Stimulated activated CD8-positive, alpha-beta memory T cell treated with anti-CD3 and anti-CD28 coated beads, Interleukin-7, amount 100 ng/mL, for 24 hours (primary cell): ENCODE measurements at places on chromosomes 2 and 18.

- DNase-seq = no peak
These were observed 16.5 kb downstream of the ARL4C start for GRCh38 chr2:234480337-234480736.

GRCh38 chr2:207264310-207264709 lies 98.6 kb upstream of the KLF7 start:
- no peak for DNase-seq

DNA sequence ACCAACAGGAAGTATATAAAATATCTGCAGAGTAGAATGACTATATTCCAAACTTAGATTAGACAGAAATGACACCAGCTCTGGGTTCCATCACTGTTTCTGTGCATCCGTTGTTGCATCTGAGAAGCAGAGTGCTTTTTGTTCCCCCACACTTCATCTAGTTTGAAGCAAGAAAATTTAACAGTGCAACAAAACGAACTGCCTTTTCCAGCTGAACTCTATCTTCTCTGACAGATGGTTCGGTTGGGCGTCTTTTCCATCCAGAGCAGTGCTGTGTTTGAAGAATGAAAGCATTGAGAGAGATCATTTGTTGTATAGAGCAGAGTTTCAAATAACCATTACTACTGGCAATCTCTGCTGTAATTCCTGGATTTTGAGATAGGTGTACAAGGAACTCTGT lies 757.5 kb downstream of the DPP10 start:
- no peak for DNase-seq

DNA sequence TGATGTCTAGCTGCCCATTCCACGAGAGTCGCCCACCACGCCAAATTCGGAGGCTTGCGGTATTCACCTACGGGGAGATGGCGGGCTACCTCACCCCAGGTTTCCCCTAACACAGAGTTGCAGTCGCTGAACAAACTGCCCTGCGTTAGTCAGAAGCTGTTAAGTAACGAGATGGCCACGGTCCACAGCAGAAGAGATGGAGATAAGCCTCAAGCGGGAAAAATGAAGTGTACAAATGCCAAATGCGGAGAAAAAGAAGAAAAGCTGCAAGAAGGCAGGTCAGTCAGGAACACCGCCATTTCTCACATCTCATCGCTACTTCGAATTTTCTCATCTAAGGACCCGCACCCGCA lies 425 bp downstream of the ASB3 start:
- no peak for DNase-seq

GRCh38 chr2:158143703-158144360 lies 42.2 kb downstream of the UPP2 start:
- DNase-seq = no peak

DNA sequence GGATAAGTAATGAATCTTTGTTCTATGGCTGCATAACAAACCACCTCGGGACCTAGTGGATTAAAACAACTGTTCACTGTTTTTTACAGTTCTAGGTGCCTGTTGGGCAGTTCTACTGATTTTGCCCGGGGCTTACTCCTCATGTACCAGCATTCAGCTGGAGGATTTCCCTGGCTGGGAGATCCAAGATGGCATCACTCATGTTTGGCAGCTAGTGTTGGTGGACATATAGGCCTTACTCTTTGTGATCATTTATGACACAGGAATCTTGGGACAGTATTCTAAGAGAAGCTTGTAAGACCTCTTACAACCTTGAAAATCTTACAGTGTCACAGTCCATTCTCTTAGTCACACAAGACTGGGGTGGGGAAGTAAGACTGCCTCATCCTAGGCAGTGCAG lies 4.6 kb downstream of the MARCHF7 start:
- DNase-seq = no peak

DNA sequence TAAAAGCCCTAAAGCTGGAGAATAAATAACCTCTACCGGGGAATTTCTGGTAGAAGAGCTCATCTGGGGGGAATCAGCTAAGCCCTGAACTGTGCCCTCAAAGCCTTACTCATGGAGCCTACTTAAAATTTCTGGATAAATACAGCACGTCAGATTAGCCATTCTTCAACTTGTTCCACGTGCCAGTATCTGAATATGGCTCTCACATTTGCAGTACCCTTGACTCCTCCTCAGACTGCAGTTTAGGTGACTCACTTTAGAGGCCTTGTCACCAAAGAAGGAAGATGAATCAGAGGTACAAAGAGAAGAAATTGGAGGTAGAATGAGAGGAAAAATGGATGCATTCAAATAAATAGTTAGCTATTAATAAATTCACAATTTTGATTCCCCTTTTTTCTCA lies 34.6 kb upstream of the POTEC start:
- DNase-seq = no peak

- no peak for DNase-seq
These were observed 56.2 kb downstream of the PDK1 start for GRCh38 chr2:172612051-172612450.

DNA sequence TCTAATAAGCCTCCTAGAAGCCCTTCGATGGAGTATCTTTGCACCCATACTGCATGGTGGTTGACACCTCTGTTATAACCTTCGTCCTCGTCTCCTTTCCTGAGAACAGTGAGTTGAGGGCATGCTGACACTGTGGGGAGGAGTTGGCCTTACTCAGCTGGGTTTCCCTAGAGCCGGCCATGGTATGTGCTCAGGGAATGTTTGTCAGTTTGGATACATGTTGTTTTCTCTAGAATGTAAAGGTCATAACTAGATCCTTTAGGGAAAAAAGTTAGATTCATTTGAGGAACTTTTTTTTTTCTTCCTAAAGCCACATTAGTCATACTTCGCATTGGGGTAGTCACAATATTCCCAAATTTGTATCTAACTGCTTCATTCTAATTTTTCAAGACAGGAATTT lies 106.0 kb upstream of the FOSL2 start:
- DNase-seq = no peak

DNA sequence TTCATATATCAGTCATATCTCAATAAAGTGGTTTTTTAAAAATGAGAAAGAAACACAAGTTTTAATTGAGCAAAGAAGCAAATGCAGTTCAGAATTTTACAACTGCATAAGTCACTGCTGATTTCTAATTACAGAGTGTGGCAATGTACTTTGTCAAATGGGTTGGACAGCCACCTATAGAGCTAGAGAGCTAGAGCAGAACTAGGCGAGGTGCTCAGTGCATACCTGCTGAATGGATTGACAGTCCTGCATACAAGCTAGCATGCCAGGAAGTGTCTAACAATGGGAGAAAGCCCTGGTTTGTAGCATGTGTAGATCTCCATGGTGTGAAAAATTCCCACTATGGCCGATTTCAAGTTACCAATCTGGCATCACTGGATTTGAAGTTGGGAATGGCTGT lies 106.3 kb upstream of the CDCA7 start:
- DNase-seq = no peak

DNA sequence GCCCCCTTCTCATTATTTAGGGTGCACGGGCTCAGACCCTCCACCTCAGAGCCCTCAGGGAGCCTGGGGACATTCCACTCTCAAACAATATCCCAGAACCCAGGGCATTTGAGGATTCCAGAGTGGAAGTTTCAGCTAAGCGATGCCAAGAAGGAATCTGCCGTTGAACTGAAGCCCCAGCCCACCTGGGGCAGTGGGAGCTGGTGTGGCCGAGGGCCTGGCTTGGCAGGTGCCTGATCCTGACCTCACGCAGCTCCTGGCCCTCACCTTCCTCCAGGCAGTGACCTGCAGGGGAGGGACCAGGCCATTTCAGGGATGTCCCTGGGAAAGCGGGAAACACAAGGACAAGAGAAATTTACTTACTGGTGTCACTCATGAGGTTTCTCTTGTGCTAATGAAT lies 58.2 kb downstream of the ACKR3 start:
- no peak for DNase-seq
